Activated CD8-positive, alpha-beta memory T cell treated with anti-CD3 and anti-CD28 coated beads, Interleukin-2, amount 10 ng/mL, durations not matched to agents 7 days and 5 days (primary cell): ENCODE measurements at places on chromosomes 1 and 21. TPM values are rescaled to one million over a fixed set of nuclear protein-coding genes. Genes with fewer than 3 reads are reported as not detected.

The MMEL1 gene
- total RNA-seq: not detected

DNA sequence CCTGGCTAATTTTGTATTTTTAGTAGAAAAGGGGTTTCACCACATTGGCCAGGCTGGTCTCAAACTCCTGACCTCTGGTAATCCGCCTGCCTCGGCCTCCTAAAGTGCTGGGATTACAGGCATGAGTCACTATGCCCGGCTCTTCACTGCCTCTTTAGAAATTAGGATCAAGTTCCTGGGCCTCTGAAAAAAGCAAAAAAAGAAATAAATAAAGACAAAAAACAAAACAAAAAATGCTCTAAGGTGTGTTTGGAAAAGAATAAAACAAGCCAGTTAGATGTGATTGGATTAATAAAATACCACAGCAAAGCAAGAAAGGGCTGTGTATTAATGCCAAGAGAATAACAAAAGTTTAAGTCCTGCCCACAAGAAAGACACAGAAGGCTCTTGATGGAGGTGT lies 4.2 kb upstream of the ABCB10 start:
- no peak for DNase-seq

DNA sequence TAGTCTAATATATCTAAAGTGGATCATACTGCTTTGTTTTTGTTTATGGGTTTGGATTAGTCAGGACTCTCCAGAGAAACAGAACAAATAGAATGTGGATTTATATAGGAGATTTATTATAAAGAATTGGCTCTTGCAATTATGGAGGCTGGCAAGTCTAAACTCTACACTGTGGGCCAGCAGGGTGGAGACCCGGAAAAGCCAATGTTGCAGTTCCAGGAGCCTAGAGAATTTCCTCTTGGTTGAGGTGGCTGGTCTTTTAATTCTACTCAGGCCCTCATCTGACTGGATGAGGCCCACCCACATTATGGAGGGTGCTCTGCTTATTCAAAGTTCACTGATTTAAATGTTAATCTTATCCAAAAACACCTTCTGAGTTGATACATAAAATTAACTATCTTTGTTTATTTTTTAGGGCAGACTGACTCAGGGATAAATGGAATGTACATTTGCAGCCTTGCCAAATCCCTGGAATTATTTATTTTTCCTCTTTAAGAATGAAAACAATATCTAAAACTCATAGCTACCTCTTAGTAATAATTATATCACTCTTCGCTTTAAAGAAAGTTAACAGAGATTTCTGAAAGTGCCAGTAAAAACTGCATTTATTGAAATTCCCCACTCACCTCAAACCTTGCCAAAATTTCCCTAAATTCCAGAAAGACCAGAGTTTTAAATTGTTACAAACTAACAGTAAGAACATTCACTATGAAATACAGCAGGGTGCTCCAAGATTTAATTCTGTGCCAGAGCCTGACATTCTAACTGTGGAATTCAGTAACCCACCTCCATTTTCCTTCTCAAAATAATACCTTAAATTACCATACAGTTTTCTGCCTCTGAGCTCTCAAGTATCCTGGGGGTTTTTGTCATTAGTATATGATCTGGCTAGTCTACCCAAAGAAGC lies 36.6 kb upstream of the SSX2IP start:
- no peak for DNase-seq

The CFAP57 gene
- total RNA-seq: 0.09 TPM

GRCh38 chr1:155646307-155646706 lies 36.3 kb downstream of the MSTO1 start:
- DNase-seq: no peak

GRCh38 chr1:51214615-51215131 lies 21.4 kb upstream of the RNF11 start:
- DNase-seq: peak; percentile 50

The LORICRIN gene
- not detected for total RNA-seq

The VWA5B1 gene
- total RNA-seq: not detected

DNA sequence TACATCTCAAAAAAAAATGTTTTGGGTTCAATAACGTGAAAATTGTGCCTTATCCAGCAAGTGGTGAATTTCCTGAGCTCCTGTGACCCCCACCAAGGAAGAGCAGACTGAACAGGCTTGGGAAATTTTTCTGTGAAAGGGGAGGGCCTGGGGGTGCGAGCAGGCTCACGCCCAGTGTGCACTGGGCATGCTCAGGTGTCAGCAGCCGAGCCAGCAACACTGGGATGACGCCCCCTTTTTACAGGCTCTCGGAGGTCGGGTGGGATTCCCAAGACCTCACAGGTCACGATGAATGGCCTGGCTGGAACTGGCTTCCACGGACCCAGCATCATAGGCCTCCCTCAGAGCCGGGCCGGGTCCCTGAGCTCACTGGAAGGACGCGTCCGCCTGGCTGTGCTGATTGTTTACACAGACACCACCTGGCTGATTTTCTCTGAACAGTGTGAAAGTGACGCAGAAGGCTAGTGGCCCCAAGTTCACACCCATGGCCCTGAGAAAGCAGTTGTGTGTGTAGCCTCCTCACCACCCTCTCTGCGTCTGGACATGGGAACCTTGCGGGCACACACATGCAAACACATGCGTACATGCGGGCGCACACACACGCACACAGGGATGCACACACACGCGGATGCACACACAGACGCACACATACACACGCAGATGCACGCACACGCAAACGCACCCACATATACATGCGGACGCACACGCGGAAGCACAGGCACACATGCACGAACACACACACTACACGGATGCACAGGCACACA lies 9.2 kb downstream of the CSTB start:
- DNase-seq: no peak

- DNase-seq: no peak
These were observed 38.3 kb upstream of the GBP5 start for GRCh38 chr1:89310976-89311375.

The SRGAP2 gene
- 130 TPM for total RNA-seq

DNA sequence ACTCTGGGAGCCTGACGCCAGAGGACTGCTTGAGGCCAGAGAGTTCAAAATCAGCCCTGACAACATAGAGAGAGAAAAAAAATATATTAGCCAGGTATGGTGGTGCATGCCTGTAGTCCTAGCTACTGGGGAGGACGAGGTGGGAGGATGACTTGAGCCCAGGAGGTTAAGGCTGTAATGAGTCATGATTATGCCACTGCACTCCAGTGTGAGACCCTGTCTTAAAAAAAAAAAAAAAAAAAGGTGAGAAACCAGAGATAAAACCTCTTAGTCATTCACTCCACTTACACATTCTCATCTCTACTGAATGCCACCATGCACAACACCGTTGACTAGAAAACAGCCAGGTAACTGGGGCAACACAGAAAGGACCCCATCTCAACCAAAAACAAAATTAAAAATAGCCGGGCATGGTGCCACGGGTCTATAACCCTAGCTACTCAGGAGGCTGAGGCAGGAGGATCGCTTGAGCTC lies 178.1 kb downstream of the SLC45A1 start:
- peak; percentile 48 for DNase-seq

The RAD54L gene
- total RNA-seq: 57.2 TPM

- no peak for DNase-seq
These were observed 13.6 kb downstream of the POGK start for GRCh38 chr1:166852918-166853317.

The PIGR gene
- total RNA-seq: 0.06 TPM

DNA sequence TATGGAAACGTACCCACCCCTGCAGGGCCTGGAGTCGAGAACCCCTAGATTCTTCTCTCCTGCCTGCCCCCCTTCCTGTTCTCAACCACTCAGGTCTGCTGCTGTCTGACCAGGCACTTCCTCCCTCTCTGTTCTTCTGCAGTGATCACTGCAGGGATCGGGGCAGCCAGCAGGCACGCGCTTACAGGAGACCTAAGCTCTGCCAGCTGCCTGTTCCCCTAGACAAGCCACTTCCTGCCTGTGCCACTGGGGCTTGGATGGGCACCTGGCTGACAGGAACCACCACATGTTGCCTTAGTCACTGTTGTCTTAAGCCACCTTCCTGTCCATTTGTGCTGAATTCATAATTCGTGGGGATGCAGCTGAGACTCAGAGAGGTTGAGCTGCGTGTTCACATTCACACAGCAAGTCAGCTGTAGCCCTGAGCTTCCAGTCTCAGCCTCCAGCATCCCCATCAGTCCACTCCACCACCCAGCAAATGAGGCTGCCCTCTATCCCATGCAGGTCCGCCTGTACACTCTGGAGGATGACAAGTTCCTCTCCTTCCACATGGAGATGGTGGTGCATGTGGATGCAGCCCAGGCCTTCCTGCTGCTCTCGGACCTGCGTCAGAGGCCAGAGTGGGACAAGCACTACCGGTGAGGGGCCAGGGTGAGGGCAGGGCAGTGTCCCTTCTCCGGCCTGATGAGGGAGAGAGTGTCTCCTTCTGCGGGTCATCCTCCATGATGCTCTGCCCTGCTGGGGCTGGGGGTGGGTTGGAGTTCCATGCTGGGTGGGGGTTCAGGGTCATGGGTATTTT lies 18.6 kb downstream of the FAM151A start:
- DNase-seq: peak; percentile 69

GRCh38 chr1:115726161-115726560 lies 42.4 kb downstream of the CASQ2 start:
- no peak for DNase-seq

GRCh38 chr1:117795190-117795589 lies 134.2 kb downstream of the GDAP2 start:
- DNase-seq: no peak
